ENCODE measurements at places on chromosomes 12 and 14.

DNA sequence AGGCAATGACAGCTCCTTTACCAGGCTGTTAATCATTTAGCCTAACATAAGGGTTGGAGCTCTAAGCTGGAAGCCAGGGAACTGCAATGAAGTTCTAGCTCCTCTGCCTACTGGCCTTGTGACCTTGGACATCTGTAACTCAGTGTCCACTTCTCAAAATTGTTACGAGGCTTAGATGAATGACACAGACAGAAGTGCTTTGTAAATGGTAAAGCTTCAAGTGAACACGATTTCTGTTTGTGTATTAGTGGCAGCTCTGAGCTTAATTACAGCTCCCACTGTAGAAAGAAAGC lies 122.8 kb downstream of the EML1 start:
- DNase-seq: no peak

DNA sequence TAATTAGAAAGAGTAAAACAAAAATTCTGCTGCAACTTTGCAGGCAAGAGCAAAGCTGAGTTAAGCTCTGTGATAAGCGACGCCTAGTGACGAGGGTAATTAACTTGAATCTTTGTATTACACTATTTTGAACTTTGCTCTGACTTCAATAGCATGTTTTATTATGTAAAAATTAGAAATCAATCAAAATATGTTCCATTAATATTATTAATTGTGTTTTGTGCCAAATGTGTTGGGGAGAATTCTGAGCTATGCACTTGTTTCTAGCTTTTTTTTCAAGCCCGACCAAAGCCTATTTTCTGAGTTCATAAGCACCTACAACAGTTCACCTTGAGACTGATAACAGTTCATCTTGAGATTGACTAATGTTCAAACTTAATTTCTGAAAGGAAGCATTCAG lies 90.1 kb upstream of the PDE3A start:
- DNase-seq: no peak

GRCh38 chr14:84085493-84085892 lies 1444.5 kb upstream of the FLRT2 start:
- DNase-seq: no peak

DNA sequence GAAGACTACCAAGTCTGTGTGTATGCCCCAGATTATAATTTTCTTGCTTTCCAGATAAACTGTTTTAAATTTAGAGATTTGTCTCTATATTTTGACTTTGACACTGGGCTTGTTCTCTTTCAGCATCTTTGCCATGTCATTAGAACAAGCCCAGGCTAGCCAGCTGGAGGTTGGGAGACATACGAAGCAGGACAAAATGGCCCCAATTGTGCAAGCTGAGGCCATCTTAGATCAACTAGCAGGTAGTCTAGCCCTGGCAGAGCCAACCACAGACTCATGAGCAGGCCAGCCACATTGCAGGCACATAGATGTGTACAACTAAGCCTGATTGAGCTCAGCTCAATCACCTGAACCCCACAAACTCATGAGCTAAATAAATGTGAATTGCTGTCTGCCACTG lies 321.4 kb downstream of the ATP23 start:
- DNase-seq: no peak

DNA sequence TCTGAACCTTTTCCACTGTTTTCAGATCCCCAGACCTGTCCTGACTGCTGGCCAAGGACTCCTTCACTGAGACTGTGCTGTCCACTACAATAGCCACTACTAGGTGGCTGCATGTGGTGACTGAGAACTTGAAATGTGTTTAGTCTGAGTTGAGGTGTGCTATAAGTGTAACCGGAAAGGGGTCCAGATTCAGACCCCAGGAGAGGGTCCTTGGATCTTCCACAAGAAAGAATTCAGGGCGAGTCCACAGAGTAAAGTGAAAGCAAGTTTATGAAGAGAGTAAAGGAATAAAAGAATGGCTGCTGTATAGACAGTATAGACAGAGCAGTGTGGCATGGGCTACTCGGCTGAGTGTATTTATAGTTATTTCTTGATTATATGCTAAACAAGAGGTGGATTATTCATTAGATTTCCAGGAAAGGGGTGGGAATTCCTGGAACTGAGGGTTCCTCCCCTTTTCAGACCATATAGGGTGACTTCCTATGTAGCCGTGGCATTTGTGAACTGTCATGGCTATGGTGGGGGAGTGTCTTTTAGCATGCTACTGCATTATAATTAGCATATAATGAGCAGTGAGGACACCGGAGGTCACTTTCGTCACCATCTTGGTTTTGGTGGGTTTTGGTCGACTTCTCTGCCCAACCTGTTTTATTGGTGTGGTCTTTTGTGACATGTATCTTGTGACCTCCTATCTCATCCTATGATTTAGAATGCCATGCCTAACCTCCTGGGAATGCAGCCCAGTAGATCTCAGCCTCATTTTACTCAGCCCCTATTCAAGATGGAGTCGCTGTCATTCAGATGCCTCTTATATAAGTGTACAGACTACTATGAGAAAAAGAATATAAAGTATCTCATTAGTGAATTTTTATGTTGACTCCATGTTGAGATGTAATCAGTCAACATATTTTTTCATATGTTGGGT lies 70.0 kb upstream of the SRSF5 start:
- no peak for DNase-seq

GRCh38 chr12:58225203-58225877 lies 284.0 kb downstream of the ATP23 start:
- no peak for DNase-seq

Measured in 8988T (cell line).